ENCODE measurements at places on chromosomes 12 and 14. TPM values are rescaled to one million over a fixed set of nuclear protein-coding genes. Genes with fewer than 3 reads are reported as not detected.

Gene GPR132
- 1.0 TPM for total RNA-seq

Gene PLA2G1B
- not detected for total RNA-seq

Gene UBE2N
- 86.3 TPM for total RNA-seq

Gene RND1
- 0.47 TPM for total RNA-seq

Gene GTF2A1
- 20.8 TPM for total RNA-seq

Gene ASCL1
- total RNA-seq: not detected

Gene FGF6
- total RNA-seq: not detected

Gene RERG
- 4.5 TPM for total RNA-seq

Gene BIN2
- total RNA-seq: 1.6 TPM

Gene ANG
- 3.7 TPM for total RNA-seq

Gene CCDC38
- total RNA-seq: 0.22 TPM

Gene GRIP1
- total RNA-seq: 0.47 TPM

Gene SMOC1
- total RNA-seq: 4.4 TPM

DNA sequence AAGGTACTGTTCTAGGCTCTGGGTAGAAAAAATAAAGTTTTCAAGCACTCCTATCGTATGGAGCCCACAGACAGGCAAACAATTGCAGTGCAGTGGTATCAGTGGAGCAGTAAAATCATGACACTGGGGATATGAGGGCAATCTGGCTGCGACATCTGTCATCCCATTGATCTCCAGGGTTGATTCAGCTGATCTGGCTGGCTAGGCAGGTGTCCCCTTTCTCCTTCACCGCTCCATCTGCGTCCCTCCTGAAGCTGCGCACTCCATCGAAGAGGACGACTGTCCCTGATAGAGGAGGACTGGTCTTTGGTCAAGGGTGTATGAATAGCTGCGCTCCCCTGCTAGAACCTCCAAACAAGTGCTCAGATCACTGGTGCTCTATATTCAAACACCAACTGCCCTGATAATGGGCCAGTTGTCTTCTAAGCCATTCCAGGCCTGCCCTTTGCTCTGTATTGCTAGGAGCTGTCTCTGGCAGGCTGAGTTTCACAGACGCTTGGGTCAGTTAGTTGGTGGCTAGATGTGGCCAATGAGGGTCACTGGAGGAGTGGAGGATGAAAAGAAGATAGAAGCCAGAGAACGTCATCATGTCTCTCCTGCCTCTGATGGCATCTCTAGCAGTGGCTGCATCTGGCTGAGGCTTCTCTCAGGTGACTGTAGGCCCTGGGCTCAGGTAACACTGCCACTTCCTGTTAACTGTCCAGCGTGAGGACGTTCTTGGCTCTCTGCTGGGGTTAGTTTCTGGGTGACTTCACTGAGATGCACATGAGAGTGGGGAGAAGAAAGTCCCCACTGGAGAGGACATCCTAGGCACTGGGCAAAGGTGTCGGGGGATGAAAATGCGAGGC lies 205.0 kb upstream of the FOXN3 start:
- DNase-seq: no peak
- no peaks in the 10 kb centered on the region for H3K27me3 ChIP-seq
- no peak overlapping the region for H3K27ac ChIP-seq
- H3K4me1 ChIP-seq: peaks cover 30% of the 10 kb centered on the region
- H3K36me3 ChIP-seq: no peaks in the 10 kb centered on the region
- no peak overlapping the region for H3K4me3 ChIP-seq

DNA sequence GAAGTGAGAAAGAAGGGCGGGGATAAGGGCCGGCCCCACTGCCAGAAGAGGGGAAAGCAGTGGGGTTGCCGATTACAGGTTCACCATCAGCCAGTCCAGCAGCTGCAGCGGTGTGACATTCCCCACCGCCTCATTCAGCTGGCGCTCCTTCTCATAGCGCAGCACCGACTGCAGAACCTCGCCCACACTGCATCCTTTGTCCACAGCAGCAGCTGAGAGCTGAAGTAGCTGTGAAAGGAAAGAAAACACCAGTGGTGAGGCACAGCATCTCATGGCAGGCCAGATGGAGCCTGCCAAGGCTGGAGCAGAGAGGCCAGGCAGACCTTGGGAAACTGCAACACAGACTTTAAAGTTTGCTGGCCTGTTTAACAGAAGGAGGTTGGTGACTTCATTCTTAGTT lies 33.2 kb downstream of the AKAP3 start:
- no peak overlapping the region for H3K27ac ChIP-seq
- H3K27me3 ChIP-seq: no peaks in the 10 kb centered on the region
- H3K36me3 ChIP-seq: peaks cover 50% of the 10 kb centered on the region
- no peak overlapping the region for H3K4me3 ChIP-seq

GRCh38 chr12:67002720-67003119 lies 266.4 kb upstream of the CAND1 start:
- DNase-seq: no peak
- no peaks in the 10 kb centered on the region for H3K4me1 ChIP-seq
- H3K27ac ChIP-seq: no peak overlapping the region

DNA sequence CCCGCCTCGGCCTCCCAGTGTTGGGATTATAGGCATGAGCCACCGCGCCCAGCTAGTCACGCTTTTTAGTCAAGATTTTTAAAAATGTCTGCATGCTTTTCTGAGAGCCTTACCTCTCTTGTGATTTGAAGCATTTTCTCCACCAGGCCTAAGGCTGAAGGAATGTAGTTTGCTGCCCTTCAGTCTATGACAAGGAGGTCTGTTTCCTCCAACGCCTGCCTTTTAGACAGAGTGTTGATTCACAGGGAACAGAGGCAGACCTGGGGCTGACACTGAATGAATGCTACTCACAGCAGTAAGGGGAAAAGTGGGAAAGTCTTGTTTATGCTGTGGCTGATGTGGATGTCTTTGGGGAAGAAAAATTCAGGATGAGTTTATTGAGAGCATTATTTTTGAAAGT lies 27.2 kb upstream of the MDM2 start:
- no peaks in the 10 kb centered on the region for H3K27me3 ChIP-seq
- DNase-seq: no peak
- H3K27ac ChIP-seq: no peak overlapping the region
- no peaks in the 10 kb centered on the region for H3K36me3 ChIP-seq
- no peaks in the 10 kb centered on the region for H3K4me1 ChIP-seq

- no peak overlapping the region for H3K4me3 ChIP-seq
- peaks cover 46% of the 10 kb centered on the region for H3K27me3 ChIP-seq
- no peak for DNase-seq
- H3K4me1 ChIP-seq: no peaks in the 10 kb centered on the region
Measured at GRCh38 chr14:105123064-105123665, 45.4 kb downstream of the JAG2 start.

- no peaks in the 10 kb centered on the region for H3K4me1 ChIP-seq
- peaks cover 70% of the 10 kb centered on the region for H3K27me3 ChIP-seq
- no peaks in the 10 kb centered on the region for H3K36me3 ChIP-seq
- no peak overlapping the region for H3K4me3 ChIP-seq
- no peak for DNase-seq
Measured at GRCh38 chr14:22304326-22304725, 284.7 kb downstream of the DAD1 start.

DNA sequence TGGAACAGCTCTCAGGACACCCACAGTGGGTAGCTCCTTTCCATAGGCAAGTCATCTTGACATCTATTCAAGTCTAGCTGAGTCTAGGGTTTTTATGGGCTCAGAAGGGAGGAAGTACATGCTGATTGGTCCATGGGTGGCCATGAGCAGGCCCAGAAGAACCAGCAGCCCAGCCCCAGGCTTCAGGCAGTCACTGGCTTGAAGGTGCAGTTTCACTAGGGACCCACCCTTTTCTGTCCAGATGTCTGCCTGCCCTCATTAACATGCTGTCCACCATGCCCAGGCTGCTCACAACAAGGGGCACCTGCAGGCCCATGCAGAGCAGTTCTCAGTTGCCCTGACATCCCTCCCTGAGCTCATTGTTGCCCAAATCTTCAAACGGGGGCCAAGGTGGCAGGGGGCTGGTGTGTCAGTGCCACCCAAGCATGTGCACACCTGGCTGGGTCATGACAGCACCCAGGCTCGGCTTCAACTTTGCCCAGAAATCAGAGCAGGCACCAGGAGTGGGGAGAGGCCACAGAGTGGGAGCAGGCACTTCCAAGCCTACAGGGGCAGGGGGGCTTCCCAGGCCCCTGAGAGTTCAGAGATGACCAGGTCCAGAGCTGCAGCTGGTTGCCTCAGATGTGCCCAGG lies 18.7 kb upstream of the LGR5 start:
- no peak overlapping the region for H3K4me3 ChIP-seq
- DNase-seq: no peak
- no peaks in the 10 kb centered on the region for H3K36me3 ChIP-seq

DNA sequence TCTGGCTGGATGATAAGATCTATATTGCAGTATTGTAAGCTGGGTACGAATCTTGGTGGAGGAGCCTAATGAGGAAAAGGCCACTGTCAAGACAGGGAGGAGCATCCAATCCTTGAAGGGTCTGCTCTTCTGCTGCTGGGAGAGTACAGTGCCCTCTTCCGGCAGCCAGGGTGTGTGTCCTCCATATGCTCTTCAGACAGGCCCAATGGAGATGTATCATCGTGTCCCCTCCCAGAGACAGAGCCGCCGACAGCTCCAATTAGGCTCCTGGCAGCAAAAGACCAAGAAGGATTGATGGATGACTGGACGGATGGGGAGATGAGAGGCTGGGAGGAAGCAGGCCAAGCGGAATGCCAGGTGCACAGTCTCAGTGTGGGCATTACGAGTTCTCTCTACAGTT lies 51.6 kb upstream of the PIWIL1 start:
- H3K4me1 ChIP-seq: no peaks in the 10 kb centered on the region
- H3K27me3 ChIP-seq: peaks cover 55% of the 10 kb centered on the region
- DNase-seq: no peak
- no peak overlapping the region for H3K27ac ChIP-seq

DNA sequence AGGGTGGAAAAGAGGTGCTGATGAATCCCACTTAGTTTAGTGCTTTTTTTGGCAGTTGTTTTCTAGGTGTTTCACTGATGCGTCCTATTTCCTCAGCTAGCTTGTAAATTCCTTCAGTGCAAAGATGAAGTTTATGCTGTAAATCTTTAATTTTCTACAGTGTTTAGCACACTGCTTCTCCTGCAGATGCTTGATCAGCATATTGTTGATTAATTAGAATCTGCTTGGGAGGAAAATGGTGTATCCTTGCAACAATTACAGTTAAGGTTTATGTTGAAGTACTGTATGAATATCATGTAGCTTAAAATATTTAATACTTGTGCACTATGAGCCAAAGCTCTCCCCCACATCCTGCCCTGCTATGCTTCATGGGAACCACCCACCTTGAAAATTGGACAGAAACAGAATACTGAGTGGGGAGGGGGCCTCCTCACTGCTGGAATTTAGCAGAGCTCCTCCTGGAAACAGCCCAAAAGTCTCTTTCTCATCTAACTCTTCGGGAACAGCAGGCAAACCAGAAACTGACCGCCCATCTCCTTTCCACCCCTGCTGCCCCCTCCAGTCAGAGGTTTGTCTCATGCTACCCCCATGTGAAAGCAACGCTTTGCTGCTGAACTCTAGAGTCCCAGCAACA lies 20.3 kb upstream of the DHRS4 start:
- no peak for DNase-seq
- H3K36me3 ChIP-seq: no peaks in the 10 kb centered on the region
- no peaks in the 10 kb centered on the region for H3K27me3 ChIP-seq

DNA sequence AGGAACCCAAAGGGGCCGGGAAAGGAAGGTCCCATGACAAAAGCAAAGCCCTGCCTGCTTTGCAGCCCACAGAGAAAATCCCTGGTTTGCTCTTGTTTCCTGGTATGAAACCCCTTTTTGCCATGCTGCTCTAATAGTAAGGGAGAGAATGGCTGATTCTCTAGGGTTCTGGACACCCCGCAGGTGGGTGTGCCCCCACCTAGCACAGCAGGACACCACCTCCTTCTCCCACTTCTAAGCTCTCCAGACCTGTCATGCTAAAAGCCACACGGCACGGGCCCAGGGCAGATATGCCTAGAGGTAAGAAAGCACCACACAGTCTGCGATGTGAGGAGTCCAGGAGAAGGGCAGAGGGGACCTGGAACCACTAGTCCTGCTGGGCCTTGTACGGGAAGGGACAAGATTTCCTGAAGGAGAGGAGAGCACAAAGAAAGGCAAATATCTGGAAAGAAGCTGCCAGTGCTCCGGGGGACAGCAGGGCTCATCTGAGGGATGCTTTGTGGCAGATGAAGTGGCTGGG lies 113.3 kb downstream of the BCL11B start:
- peaks cover 56% of the 10 kb centered on the region for H3K27me3 ChIP-seq
- DNase-seq: no peak
- peaks cover 13% of the 10 kb centered on the region for H3K4me1 ChIP-seq
- H3K27ac ChIP-seq: no peak overlapping the region
- H3K4me3 ChIP-seq: no peak overlapping the region
- H3K36me3 ChIP-seq: no peaks in the 10 kb centered on the region

GRCh38 chr12:108035372-108035771 lies 93.7 kb upstream of the WSCD2 start:
- DNase-seq: no peak
- H3K4me1 ChIP-seq: no peaks in the 10 kb centered on the region
- no peak overlapping the region for H3K4me3 ChIP-seq
- H3K27ac ChIP-seq: no peak overlapping the region
- peaks cover 78% of the 10 kb centered on the region for H3K27me3 ChIP-seq

- DNase-seq: no peak
- H3K4me3 ChIP-seq: no peak overlapping the region
- H3K27ac ChIP-seq: no peak overlapping the region
- no peaks in the 10 kb centered on the region for H3K27me3 ChIP-seq
Measured at GRCh38 chr12:31954925-31955858, 4.0 kb upstream of the RESF1 start.

DNA sequence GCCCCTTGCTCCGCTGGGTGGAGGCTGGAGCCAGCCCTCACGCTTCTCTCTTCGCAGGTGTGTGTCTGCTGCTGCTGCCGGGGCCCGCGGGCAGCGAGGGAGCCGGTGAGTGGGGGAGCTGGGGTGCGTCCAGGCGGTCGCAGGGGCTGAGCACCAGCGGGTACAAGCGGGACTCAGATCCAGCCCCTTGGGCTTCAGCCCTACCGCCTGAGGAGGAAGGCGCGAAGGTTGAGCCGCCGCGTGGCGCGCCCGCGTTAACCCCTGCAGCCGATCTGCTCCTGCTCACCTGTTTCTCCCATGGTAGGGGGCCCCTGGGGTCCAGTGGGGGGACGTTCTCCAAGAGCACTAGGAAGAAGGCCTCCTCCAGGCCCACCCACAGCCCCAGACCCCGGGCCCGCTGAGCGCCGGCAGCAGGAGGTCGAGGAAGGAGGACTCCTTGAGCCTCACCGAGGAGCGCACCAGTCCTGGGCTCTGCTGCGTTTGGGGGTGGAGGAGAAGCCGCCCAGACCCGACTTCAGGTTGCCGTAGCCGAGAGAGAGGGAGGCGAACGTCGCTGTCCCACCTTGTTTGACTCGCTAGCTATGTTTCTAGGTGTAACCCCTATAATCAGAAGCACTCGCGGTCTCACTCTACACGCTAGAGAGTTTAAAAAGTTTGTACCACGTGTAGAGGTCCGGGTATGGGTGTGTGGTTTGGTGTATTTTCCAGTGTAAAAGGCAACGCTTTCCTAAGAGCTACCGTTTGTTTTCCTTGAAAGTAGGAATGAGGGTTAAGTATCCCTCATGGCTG lies 834 bp downstream of the COCH start:
- peak overlapping the region; percentile 76 for H3K4me3 ChIP-seq
- H3K4me1 ChIP-seq: peaks cover 19% of the 10 kb centered on the region
- no peak overlapping the region for H3K27ac ChIP-seq
- H3K36me3 ChIP-seq: no peaks in the 10 kb centered on the region
- no peak for DNase-seq

- no peak for DNase-seq
- no peaks in the 10 kb centered on the region for H3K4me1 ChIP-seq
- H3K27ac ChIP-seq: no peak overlapping the region
- no peak overlapping the region for H3K4me3 ChIP-seq
- no peaks in the 10 kb centered on the region for H3K27me3 ChIP-seq
- no peaks in the 10 kb centered on the region for H3K36me3 ChIP-seq
Measured at GRCh38 chr12:24081092-24081529, 131.6 kb upstream of the SOX5 start.

- no peak overlapping the region for H3K4me3 ChIP-seq
- H3K4me1 ChIP-seq: peaks cover 4% of the 10 kb centered on the region
- peaks cover 14% of the 10 kb centered on the region for H3K27me3 ChIP-seq
- H3K36me3 ChIP-seq: no peaks in the 10 kb centered on the region
- peak overlapping the region; percentile 55 for H3K27ac ChIP-seq
Measured at GRCh38 chr12:15856097-15856982, 25.8 kb upstream of the STRAP start.
